Fibroblast of skin of scalp (primary cell): ENCODE measurements at places on chromosomes 7 and 10.
A peak's percentile ranks its signal among the peaks of the same experiment; 100 is the strongest.

DNA sequence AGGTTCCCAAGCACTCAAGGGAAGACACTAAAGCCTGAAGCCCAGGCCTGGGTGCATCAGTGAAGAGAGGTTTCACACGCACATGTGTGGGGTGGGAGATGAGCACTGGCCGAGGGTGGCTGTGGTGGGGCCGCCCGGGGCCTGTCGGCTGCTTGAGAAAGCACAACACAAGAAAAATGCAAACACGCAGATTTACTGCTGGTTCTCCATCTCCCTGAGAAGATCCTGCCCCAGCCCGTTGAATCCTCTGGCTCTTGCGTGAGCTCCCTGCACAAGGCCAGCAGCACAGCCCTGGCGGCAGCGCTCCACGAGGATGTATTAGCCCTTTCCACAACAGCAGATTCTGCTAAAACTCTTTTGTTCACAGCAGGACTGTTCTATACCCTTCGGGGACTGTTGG is 6.2 kb downstream of the ZNF511 start:
- no peak for DNase-seq

DNA sequence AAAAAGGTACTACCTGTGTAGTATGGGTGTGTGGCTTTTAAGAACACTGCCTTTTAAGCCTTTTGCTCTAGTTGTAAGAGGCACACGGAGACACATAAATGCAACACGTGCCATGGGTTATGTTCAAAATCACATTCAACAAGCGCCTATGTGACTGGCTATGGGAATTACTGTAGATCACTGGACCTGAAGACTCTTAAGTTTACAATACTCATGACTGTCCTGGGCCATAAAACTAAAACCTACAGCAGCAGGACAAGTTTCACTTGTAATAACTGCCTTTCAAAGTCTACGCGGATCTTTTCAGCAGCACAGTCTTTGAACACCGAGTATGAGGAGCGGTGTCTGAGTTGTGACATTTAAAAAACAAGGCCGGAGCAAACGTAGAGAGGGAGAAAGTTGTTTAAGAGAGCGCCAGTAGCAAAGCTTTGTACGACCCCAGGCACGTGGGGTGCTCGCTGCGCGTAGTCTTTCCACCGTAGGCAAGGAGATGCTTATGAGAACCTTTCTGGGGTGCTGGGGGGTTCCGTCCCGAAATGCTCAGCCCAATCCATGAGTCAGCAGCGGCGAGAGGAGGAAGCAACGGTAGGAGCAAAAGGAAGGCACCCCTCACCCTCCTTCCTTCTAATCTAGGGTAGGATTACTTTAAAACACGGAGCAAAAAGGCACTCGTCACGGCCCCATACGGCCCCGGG is 662 bp downstream of the DNAJC2 start:
- peak; percentile 15 for DNase-seq

DNA sequence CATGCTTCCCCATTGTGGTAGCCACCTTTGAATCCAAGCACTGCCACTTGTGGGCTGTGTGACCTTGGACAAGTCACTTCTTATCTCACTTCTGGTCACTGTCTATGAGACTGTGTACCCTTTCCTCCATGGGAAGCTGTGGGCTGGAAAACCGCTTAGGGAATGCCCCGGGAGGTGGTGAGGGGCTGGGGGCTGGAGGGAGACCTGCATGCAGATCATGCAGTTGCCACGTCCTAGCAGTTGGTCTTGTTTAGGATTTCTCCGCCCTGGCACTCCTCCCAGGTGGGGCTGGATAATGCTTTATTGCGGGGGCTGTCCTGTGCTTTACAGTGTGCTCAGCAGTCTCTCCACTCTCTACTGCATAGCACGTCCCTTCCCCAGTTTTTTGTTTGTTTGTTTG is 62.9 kb upstream of the OPN4 start:
- no peak for DNase-seq

DNA sequence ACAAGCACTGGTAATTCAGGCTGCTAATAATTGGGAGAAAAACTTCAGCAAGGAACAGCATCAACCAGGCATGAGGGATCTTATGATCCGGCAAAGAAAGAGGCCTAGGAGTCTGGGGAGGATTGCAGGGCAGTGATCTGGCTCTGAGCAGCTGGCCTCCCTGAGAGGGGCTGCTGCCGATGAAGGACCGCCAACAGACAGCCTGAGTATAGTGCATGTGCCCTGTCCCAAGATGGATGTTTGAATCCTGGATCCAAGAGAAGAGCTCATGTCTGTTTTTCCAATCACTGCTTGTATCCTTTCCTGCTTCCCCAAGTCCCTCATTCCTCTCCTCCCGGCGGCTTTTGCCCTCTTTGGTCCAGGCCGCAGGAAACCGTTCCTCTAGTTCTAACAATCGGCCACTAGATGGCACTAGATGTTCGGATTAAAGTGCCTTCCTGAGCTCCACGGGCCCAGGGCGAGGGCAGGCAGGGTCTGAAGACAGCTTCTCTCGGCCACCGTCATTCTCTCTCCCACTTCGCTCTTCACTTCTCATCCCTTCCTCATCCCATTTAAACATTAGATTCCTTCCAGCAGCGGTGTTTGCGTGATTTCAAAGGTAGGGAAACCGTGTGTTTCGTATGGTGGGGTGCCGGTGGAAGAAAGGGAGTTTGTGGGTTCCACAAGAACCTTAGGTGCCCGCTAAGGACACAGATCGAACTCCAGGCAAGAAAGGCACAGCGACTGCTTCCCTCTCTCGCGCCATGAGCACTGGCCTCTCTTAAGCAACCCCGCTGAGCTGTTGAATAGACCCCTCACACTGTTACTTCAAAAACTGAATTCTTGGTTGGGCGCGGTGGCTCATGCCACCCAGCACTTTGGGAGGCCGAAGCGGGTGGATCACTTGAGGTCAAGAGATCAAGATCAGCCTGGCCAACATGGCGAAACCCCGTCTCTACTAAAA is 82.4 kb downstream of the ADCYAP1R1 start:
- peak; percentile 76 for DNase-seq

GRCh38 chr7:87159538-87159937 is 7.3 kb downstream of the DMTF1 start:
- no peak for DNase-seq

DNA sequence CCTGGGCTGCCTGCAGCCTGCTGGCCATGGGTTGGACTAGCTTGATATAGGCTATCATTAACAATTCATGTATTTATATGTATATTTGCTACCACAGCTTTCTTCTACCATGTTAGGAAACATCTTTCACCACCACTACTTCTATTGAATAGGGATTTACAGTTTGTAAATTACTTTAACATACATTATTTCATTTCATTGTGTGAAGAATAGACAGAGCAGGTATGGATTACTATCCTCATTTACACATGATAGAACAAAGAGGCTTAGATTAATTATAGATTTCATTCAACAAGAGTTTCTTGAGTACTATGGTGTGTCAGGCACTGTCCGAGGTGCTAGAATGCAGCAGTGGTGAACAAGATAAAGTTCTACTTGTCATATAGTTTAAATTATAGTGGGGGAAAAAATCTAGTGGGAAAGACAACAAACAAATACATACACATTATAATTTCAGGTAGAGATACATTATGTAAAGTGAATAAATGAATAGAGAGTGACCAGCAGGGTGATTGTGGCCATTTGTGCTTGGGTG is 20.6 kb downstream of the VTI1A start:
- no peak for DNase-seq
